ENCODE measurements at places on chromosomes 4 and X.

DNA sequence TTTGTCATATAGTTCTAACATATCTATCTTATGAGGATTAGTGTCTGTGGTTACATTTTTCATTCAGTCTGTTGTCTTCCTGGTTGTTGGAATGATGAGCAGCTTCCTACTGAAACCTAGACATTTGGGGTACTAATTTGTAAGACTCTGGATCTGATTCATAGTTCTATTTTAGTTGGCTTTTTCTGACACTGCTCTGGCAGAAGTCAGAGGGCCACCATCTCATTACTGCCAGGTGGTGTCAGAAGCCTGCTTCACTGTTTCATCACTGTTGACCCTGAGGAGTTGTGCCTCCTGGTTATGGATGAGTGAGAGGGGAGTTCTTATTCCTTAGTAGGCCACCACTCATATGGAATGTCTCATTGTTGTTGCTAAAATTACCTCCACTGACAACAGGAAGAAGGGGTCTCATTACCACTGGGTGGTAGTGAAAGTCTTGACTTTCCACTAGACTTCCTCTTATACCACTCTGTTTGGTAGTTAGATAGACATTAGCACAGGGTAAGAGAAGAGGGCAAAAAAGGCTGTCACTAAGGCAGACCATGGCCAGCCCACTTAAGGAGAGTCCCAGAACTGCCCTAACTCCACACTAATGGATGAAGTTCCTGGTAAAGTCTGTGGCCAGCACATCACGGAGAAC lies 395.2 kb downstream of the SPOCK3 start:
- DNase-seq, result no peak

DNA sequence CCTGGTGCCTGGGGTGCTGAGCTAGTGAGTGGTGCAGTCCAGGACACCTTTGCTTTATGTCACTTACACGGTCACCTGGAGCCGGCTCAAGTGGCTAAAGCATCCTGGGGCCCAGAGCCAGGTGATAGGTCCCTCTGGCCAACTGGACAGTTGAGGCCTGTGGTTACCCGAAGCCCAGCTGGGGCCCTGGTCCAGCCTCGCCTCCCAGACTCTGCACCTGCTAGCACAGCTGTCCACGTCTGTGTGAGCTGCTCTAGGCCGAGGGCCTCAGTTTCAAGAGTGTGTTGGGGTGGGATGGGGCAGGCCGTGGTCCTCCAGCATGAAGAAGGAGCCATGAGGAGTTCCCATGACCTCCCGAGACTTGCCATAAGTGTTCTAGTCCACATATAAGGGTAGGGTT lies 7.7 kb upstream of the ADD1 start:
- DNase-seq, result no peak

- DNase-seq, result no peak
These were observed 600 bp upstream of the BEX2 start for GRCh38 chrX:103311399-103311780.

- no peak for DNase-seq
These were observed 79.8 kb upstream of the OGT start for GRCh38 chrX:71453056-71453455.

GRCh38 chrX:107541244-107541643 lies 87.1 kb upstream of the PRPS1 start:
- no peak for DNase-seq

DNA sequence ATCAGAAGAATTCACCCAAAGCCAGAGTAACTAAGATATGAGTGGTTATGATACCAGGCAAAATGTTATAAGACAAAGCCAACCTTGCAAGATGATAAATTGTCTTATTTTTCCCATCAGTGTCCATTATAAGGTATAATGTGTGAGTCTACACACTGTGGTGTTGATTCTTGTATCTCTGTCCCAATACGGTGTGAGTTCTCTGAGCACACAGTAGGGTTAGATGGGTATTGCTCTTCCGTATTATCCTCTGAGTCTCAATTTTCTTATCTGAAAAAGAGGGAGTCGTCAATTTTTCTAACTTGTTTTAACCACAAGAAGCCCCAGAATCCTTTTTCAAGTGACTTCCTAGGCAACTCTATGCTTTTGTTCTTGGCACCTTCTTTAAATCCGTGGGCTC lies 69.9 kb downstream of the HMGB2 start:
- no peak for DNase-seq

Data from NCI-H774 (cell line).